ENCODE measurements at places on chromosomes 12 and 14.

- no peak for DNase-seq
These were observed 450.4 kb downstream of the LRFN5 start for GRCh38 chr14:42057111-42057510.

- no peak for DNase-seq
These were observed 50.7 kb downstream of the ACSM4 start for GRCh38 chr12:7354529-7354928.

DNA sequence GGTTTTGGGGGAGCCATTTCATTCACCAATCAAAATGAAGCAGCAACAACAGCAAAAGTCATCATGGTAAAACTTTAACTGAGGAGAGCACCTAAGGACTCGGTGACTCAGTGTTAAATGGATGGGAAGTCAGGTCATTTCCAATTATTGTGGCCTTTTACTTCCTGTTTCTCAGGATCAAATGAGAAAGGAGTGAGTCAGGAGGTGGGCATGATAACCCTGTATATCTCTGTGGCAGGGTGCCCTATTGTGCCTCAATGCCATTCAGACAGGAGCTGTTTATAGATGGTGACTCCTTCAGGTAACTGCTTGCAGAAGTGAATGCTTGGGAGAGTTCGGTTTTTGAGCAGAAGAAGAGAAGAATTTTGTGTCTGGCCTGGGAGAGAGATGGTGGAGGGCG, 135.5 kb upstream of the CPM start:
- DNase-seq: peak; percentile 99

GRCh38 chr14:94975366-94975765, 182.0 kb downstream of the DICER1 start:
- DNase-seq: no peak

- no peak for DNase-seq
These were observed 424.1 kb downstream of the APAF1 start for GRCh38 chr12:99068993-99069747.

GRCh38 chr12:46449316-46449715, 76.7 kb upstream of the SLC38A2 start:
- DNase-seq: no peak

- no peak for DNase-seq
These were observed 117.9 kb upstream of the PZP start for GRCh38 chr12:9326085-9326484.

- no peak for DNase-seq
These were observed 61.6 kb downstream of the EML1 start for GRCh38 chr14:99854831-99855230.

DNA sequence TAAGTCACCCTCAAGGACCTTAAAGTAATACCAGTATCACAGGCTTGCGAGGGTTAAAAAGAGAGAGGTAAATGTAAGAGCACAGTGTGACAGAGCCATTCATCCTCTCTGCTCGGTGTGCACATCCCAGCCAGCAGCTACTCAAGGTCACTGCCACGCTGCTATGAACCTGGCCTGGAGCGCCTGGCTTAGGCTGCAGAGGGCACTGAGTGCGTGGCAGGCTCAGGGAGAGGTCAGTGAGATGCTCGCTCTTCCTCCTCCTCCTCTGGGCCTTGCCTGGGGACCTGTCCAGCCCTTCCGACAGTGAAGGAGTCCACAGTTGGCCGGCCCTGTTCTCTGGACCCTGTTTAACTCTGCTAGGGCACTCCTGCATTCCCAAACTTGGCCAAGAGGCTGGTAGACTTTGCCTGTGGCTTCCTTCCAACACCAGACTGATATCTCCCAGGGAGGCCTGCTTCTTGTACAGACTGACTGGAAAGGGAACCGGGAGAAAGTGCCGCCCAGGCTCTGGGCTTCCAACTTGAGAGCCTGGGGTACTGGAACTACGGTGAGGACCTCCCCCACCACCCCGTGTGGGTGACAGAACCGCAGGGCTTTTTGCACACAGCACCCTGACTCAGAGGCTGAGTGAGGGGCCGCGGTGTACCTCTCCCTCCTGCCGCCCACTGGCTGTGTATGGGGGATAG, 62.6 kb upstream of the CORO1C start:
- DNase-seq: no peak

DNA sequence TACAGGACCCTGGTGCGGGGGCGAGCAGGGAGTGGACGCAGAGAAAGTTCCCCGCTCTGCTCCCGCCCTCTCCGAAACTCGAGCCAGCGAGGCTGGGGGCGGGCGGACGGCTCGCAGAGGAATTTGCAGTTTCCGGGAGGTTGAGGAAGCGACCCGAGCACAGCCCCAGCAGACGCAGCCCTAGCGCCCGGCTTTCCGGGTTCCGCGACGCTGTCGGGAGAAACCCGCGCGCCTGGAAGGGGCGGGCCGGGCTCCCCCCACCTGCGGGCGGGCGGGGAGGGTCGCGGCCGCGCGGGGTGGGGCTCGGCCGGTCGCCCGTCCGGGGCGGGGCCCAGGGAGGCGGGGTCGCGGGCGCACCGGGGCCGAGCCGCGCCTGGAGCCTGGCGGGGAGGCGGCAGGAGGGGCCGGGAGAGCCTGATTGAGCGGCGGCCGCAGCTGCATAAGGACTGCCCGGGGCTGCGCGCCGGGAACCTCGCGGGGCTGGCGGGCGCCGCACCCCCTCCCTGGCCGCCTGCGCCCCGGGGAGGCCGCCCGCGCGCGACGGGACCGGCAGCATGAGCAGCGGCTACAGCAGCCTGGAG, at the start of gene RASSF3:
Gene RASSF3, plus strand, starts transcription at position 417 of the 581 bp plus-strand sequence. Its CDS starts 138 bp downstream, at position 555.
- peak; percentile 86 for DNase-seq

GRCh38 chr14:76208340-76208739, 56.6 kb downstream of the GPATCH2L start:
- no peak for DNase-seq

DNA sequence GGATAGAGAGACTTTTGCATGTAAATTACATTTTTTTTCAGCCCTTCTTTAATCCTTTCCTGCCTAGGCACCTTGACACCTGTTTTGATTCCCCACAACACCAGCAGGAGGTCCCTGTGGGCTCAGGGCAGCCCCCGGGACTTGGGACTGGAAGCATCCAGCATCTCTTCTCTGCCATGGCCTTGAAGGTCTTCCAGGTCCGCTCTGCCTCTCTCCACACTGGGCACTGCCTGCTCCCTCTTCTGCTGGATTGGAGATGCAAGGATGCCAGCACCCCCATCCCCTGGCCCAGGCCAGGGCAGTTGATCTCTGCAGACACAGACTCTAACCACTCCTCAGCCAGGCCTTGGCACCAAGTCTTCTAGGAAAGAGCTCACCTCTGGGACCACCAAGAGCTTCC, 134.5 kb upstream of the C14orf180 start:
- DNase-seq: no peak

- DNase-seq: peak; percentile 100
These were observed 54.3 kb downstream of the CLMN start for GRCh38 chr14:95265106-95266094.

DNA sequence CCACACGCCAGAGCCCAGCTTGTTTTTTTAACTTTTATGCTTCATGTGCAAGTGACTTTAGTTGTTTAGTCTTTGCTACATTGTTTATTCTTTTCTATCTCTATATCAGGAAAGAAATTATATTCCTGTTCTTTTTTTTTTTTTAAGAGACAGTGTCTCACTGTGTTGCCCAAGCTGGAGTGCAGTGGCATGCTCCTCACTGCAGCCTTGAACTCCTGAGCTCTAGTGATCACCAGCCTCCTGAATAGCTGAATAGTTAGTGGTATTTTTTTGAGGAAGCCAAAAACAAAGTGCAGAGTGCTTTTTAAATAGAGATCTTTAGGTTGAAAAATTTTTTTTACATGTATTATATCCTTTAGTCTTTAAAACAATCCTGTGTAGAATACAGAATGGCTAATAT, 58.2 kb downstream of the ETNK1 start:
- no peak for DNase-seq

- peak; percentile 56 for DNase-seq
These were observed 420.5 kb downstream of the GXYLT1 start for GRCh38 chr12:41724216-41724615.

GRCh38 chr12:2528001-2528400, 266.8 kb upstream of the FKBP4 start:
- no peak for DNase-seq

GRCh38 chr14:56195704-56196103, 77.5 kb downstream of the PELI2 start:
- DNase-seq: peak; percentile 67

DNA sequence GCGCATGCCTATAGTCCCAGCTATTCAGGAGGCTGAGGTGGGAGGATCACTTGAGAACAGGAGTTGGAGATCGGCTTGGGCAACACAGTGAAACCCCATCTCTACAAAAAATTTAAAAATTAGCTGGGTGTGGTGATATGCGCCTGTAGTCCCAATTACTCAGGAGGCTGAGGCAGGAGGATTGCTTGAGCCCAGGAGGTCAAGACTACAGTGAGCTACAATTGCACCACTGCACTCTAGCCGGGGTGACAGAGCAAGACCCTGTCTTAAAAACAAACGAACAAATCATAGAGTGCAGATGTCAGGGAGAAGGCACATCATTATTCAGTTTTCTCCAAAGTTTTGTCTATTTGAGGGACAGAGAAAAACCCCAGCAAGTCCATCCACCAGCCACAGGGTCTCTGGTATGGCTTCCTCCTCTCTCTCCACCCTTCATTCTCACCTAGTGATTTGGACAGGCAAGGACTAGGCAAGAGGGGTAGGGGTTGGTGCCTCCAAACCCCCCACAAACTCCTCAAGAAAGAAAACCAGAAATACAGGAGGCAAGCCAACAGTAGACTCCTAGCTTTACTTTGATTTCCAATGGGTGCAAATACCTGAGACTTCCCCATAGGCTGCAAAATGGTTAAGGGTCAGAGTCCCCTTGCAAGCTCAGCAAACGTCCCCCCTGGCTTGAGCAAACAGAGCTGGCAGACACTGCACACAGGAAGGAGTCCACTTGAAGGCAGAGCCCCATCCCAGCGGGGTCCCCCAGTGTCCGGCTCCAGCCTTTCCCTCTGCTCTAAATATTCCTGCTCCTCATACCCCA, 26.5 kb upstream of the RPLP0 start:
- DNase-seq: no peak

- peak; percentile 83 for DNase-seq
These were observed 417.0 kb downstream of the DPF3 start for GRCh38 chr14:72476657-72477499.
